ENCODE measurements at places on chromosomes 1 and 21.

DNA sequence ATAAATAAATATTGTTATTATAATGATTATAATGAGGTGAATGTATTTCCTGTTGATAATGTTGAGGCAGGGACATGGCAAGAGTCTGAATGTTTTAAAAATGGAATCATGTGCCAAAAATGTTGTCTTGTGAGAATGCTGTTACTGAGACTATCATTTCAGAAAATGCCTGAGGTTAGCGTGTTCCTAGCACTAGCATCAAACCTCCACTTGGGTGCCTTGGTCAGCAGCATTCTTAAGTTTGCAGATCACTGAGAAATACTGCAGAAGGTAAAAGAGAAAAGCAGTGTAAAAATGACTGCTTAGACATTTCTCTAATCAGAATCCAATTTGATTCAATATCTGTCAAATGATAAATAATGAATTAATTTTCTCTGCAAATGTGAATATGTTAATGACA is 50.8 kb downstream of the OLFM3 start:
- DNase-seq = no peak

GRCh38 chr21:27772816-27773215 is 805.9 kb upstream of the ADAMTS5 start:
- DNase-seq = no peak

GRCh38 chr1:223486932-223487886 is 94.0 kb downstream of the CCDC185 start:
- DNase-seq = no peak

GRCh38 chr1:60847855-60848582 is 234.3 kb upstream of the NFIA start:
- DNase-seq = no peak

DNA sequence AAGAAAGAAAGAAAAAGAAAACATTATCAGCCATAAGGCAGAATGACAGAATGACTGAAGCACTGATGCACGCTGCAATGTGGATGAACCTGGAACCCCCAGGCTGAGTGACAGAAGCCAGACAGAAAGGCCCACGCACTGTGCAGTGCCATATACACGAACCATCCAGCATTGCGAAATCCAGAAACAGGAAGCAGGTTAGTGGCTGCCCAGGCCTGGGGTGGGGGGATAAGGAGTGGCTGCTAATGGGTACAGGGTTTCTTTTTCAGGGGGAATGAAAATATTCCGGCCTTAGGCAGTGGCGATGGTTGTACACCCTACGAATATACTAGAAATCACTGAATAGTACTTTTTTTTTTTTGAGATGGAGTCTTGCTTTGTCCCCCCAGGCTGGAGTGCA is 57.0 kb downstream of the CHD5 start:
- DNase-seq = no peak

DNA sequence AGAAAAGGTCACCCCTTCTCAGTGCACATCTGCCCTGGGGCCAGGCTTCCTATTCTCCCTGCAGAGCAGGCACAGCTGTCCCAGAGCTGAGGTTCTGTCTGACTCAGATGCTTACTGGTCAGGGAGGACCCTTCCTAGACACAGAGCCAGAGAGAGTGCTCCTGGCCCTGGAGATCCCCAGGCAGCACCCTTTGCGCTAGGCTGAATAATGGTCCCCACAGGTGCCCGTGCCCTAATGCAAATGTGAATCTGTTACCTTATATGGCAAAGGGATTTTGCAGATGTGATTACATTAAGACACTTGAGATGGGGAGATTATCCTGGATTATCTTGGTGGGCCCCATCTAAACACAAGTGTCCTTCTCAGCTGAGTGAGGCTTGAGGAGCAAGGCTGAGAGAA is 2.6 kb upstream of the TNNI1 start:
- no peak for DNase-seq
